ENCODE measurements at places on chromosomes 7 and 10.

GRCh38 chr10:18164093-18164492 is 23.9 kb downstream of the CACNB2 start:
- DNase-seq: no peak

GRCh38 chr7:124692425-124692824 is 73.2 kb downstream of the GPR37 start:
- DNase-seq: no peak

GRCh38 chr7:44111761-44112160 is 7.6 kb downstream of the AEBP1 start:
- DNase-seq: no peak

GRCh38 chr7:134870156-134870555 is 90.7 kb downstream of the CALD1 start:
- no peak for DNase-seq

DNA sequence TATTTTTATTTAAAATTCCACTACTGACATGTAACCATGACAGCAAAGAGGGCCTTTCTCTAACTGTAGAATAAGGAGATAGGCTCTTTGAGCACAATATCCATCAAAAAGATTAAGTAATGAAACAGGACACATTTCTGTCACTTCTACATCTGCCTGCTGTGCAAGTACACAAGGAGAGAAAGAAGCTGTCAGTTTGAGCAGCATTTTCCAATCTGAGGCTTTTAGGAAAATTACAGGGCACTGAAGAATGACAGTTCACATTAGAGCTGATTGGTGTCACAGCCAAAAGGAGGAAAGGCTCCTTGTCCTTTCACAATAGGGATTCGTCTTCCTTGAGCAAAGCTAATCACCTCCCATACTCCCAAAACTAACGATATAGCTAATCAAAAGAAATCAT is 158.8 kb upstream of the TAC1 start:
- DNase-seq: no peak

- DNase-seq: no peak
These were observed 167.7 kb upstream of the CCDC6 start for GRCh38 chr10:60073781-60074656.

DNA sequence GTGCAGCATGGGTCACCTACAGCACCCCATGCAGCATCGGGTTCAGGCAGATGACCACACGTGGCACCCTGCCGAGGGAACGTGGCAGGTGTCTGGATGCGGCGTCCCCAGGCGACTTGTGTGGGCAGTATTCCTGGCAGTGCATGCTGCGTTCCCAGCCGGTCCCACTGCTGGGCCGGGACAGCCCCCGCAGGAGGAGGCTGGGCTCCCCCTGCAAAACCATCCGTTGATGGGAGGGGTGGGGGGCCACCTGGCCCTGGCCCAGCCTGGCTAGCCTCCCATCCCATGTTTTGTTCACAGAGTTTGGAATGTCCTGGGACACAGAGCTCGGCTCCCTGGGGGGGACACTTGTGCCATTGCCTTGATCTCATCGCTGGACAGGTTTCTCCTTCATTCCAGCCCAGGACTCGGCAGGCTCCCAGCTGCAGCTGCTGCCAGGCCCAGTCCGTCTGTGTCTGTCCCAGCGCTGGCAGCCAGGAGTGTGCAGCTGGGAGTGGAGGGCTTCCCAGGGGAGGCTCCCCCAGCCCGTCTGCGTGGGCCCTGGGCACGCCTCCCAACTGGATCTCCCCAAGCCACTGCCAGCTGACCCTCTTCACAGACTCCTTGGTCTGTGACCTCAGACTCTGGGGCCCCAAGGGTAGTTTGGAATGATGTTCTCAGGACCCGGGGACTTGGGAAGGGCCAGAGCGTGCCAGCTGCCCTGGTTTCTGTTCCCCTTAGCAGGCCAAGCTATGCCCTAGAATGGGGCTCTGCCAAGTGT is 32.6 kb downstream of the TMEM270 start:
- no peak for DNase-seq

GRCh38 chr7:132045481-132045980 is 489.1 kb upstream of the PODXL start:
- DNase-seq: no peak

- DNase-seq: no peak
These were observed 48.8 kb upstream of the DGKI start for GRCh38 chr7:137895301-137896221.

DNA sequence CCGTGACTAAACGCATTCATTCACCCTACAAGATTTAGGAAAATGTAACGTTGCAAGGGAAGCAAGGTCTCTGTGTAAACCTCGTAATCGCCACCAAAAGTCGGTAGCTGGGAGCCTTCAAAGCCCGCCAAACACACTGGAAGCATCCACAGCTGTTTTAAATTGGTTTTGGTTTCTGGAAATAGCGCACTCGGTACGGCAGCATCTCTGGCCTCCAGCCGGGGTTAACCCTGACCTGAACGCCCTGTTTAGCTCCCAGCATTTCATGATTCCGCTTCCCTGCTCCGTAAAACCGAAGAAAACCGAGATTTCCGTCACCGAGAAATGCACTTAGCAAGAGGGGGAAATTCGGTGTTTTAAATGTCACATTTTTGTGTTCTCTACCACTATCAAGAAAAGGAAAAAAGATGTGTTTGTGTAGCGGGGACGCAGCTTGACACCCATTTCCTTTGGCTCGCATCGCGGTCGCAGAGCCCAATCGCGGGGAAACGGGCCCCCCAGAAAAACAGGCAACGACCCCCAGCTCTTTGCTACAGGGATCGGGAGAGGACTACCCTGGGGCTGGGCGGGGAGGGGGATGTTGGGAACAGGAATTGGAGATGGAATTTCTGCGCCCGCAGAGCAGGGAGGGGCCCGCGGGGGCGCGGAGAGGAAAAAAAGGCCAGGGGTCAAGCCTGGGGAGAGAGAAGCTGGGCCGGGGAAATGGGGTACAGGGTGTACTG is 646 bp downstream of the SGCE start:
- DNase-seq: no peak

DNA sequence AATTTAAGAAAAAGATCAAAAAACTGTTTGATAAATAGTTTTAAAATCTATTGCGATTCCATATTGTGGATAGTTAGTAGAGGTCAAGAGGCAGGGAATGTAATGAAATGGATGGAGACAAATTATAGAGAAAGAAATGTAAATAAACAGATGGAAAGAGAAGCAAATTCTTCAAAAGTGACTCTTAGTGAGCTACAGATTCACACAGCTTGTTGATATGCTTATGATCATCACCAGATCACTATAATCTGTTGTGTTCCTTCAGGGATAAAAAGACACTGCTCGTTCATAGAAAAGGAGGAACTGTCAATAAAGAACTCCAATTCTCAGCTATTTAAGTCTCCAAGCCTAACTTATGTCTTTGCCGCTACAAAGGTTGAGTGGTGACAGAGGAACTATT is 251.4 kb upstream of the SEMA3C start:
- DNase-seq: no peak

DNA sequence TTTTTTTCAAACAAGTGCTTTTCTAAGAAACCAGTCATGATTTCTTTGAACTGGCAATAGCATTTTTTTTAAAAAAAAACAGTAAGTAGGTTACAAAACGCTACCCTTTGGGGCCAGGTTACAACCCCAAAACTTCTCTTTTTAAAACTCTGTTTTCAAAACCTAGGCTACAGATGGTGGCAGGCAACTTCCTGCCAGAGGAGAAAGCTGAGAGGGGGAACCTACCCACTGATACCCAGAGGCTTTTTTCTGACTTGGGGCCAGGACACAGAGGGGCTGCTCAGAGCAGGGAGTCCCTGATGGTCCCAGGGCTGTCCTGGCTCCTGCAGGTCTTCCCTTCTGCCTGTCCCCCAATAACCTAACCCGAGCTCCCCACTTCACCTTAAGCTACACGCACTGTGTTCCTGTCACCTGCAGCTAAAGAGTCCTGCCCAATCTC is 6.9 kb downstream of the STN1 start:
- DNase-seq: no peak

- DNase-seq: no peak
These were observed 921.9 kb downstream of the CCSER2 start for GRCh38 chr10:85250304-85250703.

- DNase-seq: no peak
These were observed 330.0 kb downstream of the ARL4A start for GRCh38 chr7:13017333-13017857.

DNA sequence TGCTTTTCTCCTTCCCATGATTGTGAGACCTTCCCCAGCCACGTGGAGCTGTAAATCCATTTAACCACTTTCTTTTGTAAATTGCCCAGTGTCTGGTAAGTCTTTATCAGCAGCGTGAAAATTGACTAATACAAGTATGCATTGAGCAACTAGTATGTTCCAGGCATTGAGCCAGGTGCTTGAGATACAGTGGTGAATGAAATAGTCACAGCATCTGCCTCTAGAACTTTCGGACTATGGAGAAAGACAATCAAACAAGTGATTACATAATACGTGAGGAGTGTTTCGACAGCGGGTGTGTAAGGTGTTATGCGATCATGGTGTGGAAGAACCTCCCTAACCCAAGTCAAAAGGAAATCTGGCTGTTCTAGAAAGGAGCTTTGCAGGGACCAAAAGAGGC is 21.6 kb upstream of the NUP205 start:
- peak; percentile 18 for DNase-seq

- DNase-seq: no peak
These were observed 18.5 kb downstream of the ESYT2 start for GRCh38 chr7:158810846-158811245.

DNA sequence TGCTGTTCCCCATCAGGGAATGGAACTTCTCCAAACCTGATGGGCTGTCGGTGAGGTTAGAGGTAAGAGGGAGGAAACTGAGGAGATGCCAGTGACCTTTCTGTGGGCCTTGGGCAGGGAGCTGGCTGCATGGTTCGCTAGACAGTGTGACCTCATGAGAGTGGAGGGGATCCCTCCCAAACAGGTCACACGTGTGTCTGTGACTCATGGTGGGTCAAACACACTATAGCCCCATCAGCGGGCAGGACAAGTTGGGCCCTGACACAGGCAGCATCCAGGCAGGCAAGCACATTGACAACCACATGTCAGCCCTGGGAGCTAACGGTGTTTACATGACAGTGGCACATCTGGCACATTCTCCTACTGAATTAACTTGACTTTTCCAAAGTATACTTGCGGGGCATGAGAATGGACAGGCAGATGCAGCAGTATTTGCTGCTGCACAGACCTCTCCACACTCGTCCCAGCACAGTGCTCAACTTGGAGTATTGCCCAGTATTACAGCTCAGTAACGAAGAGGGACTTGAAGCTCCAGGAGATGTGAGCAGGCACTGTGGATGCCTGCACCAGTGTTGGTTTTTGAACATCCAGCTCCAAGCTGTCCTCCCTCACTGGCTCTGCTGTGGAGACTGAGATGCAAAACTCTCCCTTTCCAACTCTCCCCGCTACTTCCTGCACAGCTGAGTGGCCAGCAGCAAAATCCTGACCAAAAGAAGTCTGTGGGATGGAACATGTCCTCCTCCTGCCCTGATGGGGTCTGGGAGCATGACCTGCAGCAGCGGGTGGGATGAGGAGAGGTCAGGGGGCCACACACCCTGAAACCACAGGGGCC is 199.6 kb downstream of the WDR37 start:
- no peak for DNase-seq

GRCh38 chr10:99521765-99522469 is 10.8 kb upstream of the NKX2-3 start:
- no peak for DNase-seq

DNA sequence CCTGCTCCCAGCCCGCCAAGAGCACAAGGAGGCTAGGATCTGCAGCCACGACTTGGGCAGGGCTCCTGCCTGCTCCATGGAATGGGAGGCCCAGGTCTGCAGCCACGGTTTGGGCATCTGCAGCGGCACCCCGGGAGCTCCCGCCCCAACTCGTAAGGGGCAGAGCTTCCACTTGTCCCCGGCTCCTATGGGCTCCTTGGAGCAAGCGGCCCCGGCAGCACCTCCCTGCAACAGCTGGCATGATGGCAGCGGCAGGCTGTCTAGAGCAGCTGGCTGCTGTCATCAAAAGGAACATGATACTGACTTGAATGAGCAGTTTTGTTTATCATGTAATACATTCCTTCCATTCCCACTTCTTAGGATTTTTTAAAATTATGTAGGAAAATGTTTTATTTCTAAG is 684.0 kb upstream of the FOXK1 start:
- no peak for DNase-seq

- no peak for DNase-seq
These were observed 13.1 kb downstream of the NPTX2 start for GRCh38 chr7:98630149-98630548.

DNA sequence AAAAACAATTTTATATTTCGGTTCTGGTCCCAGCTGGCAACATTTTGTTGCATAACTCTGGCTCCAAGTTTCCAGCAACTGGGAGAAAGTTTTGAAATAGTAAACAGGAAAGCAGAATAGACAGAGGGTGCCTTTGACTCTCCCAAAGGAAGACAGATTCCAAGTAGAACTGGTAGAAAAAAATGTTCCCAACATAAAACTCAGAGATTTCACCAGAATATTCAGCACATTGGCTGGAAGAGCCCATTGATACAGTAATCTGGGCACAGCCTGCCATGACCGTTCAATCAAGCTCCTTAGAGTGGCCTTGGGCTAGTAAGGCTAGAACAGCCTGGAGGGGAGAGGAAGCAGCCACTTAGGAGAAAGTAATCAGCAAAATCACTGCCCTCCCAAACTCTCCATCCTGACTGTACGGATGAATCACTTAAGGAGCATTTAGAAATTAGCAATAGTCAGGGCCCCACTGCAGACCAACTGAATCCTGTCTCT is 120.4 kb downstream of the CUBN start:
- no peak for DNase-seq

DNA sequence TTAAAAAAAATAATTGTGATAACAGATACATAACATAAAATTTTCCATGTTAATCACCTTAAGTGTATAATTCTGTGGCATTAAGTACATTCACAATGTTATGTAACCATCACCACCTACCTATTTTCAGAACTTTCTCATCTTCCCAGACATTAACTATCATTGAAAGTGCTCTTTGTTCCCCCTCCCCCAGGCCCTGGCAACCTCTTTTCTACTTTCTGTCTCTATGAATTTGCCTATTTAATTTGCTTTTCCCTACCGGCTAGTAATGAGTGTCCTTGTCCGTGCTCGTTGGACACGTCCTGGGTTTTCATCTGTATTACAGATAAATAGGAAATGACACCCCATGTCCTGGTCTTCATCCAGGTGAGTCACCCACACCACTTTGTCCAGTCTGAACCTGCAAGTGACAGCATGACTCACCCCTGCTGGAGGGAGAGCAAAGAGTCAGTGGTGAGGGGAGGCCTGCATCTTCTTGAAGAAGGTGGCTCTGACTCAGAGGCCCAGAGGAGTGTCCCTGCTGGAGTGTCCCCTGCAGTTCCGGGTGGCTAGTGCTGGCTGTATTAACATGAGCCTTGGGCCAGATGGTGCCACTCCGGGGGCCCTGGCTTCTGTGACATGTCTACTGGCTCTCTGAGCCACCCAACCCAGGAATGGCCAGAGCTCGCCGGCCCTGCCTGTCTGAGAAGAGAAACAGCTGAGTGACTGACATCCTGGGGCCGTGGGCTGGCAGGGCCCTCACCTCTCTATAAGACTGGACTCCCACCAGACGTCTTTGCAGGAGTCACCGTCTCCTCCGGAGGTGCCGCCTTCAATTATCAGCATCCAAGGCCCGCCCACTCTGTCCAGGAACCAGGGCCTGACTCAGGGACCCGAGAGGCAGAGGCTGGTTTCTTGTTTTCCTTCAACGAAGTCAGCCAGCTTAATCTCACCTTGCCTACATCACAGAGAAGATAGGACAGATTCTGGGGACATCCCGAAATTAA is 503.2 kb upstream of the MKI67 start:
- no peak for DNase-seq

GRCh38 chr10:78871796-78872195 is 197.0 kb upstream of the ZMIZ1 start:
- DNase-seq: no peak

- no peak for DNase-seq
These were observed 186.4 kb upstream of the NFE2L3 start for GRCh38 chr7:25965405-25966123.

Measured in SK-N-MC (cell line).